ENCODE measurements at places on chromosomes 7 and 10.

- no peak for DNase-seq
Measured at GRCh38 chr7:1197997-1198625, 34.6 kb upstream of the UNCX start.

- no peak for DNase-seq
Measured at GRCh38 chr7:24337180-24337579, 53.2 kb downstream of the NPY start.

- DNase-seq, result no peak
Measured at GRCh38 chr7:137009404-137009803, 141.0 kb downstream of the CHRM2 start.

GRCh38 chr10:97861924-97862323 is 12.3 kb downstream of the GOLGA7B start:
- DNase-seq, result no peak

GRCh38 chr10:154348-154747 is 19.1 kb downstream of the ZMYND11 start:
- DNase-seq, result no peak

DNA sequence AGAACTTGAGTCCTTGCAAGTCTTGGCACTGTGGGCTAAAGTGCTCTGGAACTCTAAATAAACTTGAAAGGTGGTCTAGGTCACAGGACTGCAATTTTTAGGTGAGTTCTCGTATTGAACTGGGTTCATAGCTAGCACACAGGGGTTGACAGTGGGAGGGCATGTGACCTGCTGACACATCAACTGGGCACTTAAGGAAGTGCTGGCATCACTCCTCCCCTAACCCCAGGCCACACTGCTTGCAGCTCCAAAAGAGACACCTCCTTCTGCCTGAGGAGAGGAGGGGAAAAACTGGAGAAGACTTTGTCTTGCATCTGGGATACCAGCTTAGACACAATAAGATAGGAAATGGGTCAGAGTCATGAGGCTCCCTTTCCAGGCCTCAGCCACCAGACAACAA is 38.0 kb upstream of the AASS start:
- no peak for DNase-seq

DNA sequence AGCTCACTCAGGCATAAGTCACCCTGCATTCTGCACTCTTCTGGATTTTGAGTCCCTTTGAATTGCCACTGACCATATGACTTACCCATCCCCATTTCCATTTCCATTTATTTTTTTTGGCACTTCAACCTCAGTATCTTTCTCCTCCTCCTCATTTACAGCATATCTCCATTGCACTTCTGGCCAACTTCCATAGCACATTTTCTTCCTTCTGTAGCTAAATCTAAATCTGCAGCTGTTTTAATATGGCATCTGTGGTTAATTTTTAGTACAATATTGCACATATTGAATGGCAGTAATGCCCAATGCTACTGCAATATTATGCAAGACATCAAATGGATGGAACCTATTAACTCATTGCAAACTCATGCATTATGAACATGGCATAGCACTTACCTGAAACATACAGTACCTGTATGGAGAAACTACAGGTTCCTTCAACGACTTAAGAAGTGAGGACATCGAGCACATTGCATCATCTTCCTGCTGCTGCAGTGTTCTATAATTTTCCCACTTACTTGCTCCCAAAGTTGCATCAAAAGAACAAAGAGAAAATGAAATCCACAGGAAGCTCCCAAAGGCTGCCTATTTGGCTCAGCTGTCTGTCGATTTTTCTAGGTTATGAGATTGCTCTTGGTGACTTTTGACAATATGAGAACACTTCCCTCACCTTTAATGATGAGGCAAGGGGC is 55.7 kb downstream of the LRRTM3 start:
- DNase-seq, result no peak

GRCh38 chr7:18461785-18462467 is 33.6 kb upstream of the HDAC9 start:
- no peak for DNase-seq

DNA sequence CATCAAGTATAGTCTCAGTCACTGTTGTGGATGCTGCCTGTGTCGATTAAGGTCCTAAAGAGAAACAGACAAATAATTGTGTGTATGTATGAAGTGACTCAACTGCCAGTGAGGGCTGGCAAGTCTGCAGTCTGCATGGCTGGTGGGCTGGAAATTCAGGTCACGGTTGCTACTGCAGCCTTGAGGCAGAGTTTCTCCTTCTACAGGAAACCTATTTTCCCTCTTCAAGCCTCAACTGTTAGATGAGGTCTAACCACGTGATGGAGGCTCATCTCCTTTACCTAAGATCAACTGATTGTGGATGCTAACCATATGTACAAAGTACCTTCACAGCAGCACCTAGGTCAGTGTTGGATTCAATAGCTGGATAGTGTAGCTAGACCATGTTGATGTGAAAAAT is 29.9 kb downstream of the MBL2 start:
- DNase-seq, result no peak

GRCh38 chr10:85847085-85847484 is 519.5 kb downstream of the GRID1 start:
- DNase-seq, result no peak

Measured in GM19239 (cell line).